ENCODE measurements at places on chromosomes 2 and 18. TPM values are rescaled to one million over a fixed set of nuclear protein-coding genes. Genes with fewer than 3 reads are reported as not detected.

MOCOS gene
- polyA plus RNA-seq = 0.37 TPM

FIGN gene
- 0.50 TPM for polyA plus RNA-seq

- no peak for DNase-seq
These were observed 2.2 kb upstream of the MAPRE2 start for GRCh38 chr18:35038881-35039491.

DNA sequence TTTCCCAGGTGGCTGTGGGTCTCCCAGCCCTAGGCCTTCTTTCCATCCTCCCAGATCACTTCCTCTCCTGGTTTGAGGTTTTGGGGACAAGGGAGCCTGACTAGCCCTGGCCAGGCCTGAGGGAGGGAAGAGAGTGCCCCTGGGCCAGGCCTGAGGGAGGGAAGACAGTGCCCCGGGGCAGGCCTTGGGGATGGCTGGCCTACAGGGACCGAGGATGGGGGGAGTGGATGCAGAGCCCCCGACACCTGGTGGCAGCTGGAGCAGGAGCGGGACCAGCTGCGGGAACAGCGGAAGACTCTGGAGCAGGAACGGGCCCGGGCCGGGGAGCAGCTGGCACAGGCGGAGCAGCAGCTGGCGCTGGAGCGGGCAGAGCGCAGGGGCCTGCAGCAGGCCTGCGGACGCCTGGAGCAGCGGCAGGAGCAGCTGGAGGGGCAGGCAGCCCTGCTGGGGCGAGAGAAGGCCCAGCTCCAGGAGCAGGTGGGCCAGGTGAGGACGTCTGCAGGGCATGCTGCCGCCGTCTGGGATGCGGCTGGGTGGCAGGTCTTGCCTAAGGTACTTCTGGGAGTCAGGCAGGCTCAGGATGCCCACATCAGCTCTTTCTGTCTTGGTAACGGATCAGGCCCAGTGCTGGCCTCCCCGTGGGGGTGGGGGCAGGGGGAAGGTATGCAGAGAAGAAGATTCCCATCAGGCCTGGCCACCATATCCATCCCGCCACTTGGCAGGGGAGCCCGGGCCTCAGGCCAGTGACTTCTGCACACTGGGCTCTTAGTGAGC is 29.2 kb downstream of the CROCC2 start:
- peak; percentile 69 for DNase-seq

DNA sequence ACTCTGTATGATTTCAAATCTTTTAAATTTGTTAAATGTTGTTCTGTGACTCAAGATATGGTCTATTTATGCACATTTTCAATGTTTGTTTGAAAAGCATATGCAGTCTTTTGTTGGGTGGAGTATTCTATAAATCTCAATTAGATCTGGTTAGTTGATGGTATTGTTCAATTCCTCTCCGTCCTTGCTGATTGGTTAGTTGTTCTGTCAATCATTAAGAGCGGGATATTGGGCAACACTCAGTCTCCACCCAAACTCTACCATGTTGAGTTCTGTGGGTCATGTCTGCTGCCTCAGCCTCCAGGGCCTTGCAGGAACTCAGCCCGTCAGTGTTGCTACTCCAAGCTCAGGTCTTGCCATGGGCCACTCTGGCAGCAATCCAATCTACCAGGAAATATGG is 118.9 kb downstream of the VWA3B start:
- no peak for DNase-seq

DNA sequence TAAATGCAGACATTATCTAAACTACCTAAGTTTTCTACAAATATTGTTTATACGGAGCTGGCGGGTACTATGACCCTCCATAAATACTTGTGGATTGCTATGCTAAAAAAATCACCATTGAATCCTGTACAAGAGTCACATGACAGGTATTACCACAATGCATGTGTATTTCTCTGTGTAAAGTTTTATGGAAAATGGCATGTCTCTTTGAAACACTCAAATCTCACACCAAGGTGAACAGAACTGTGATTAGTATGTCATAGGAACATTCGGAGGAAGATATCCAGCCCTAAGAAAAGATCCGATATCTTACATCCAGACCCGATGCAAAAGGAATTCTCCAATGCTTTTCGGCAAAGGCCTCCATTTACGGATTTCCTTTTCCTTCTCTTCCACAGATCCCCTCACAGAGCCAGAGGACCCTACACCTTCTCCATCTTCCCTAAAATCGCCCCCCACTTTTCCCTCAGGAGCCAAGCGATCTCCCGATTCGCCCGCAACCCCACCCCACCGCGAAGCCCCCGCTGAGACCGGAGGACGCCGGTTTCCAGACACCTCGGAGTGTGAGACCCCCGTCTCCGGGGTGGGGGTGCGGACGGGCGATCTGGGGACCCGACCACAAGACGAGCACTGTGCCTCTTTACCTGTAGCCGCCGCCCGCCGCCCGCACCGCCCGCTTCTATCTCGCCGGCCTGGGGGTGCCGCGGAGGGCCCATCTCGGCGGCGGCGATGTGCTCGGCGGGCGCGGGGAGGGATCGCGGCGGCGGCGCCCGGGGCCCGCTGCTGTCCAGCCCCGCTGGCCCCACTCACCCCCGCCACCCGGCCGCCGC is 1.2 kb downstream of the SAP130 start:
- no peak for DNase-seq

- no peak for DNase-seq
These were observed 160.3 kb downstream of the CSRNP3 start for GRCh38 chr2:165629776-165630175.

GRCh38 chr2:101123795-101124471 is 27.2 kb downstream of the TBC1D8 start:
- DNase-seq = no peak

All from spleen (tissue), 13 donors.